C1 segment of cervical spinal cord (tissue), 14 donors: ENCODE measurements at places on chromosomes 3 and 15.

GRCh38 chr3:128098234-128098633 is 25.4 kb downstream of the RUVBL1 start:
- DNase-seq: no peak

DNA sequence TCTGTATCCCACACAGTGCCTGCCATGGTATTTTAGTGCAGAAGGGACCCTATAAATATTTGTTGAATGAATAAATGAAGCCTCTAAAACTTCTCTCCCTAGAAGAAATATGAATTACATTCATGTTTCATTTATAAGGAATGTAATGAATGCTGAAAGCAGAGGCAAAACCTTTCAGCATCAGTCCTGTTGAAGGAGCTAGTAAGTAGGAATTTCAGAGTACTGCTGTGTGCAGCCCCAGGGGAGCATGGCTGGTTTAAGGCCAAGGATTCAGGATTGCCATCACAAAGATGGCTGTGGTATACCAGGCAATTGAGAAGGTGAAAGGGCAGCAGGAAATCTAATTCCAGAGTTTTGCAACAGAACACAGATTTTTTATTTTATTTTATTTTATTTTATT is 1131.4 kb downstream of the IGSF11 start:
- no peak for DNase-seq

- no peak for DNase-seq
Observed at GRCh38 chr3:39098473-39099000, 8.9 kb downstream of the GORASP1 start.

DNA sequence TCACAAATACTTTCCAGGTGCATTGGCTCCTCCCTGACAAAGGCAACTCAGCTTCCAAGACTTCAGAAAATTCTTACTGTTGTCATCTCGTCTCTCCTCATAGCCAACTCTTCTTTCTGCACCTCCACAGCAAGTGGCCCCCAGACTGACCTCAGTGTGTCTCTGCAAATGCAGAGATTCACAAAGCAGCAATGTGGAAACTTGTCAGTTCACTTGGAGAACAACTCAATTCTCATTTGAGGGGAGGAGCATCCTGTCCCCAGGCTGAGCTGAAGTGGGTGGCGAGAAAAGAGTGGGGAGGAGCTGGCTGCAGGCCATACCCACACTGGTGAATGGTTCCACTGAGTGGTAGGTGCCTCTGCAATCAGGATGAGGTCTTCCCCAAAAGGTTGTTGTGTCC is 248.7 kb upstream of the IL12A start:
- no peak for DNase-seq

DNA sequence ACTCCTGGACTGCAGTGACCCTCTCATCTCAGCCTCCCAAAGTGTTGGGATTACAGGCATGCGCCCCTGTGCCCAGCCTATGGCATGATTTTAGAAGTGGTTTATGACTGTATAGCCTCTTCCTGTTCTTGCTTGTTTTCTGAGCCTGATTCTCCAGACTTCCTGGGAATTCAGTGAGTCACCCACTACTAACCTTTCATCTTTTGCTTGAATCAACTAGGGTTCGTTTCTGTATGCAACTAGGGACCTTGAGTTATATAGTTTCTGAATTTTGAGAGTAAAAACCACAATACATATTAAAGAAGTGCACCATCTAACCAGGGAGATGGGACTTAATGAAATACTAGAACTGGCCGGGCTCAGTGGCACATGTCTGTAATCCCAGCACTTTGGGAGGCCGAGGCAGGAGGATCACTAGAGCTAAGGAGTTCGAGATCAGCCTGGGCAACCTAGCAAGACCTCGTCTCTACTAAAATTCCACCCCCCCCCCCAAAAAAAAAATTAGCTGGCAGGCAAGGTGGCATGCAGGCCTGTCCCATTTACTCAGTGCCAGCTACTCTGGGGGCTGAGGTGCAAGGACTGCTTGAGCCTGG is 76.0 kb downstream of the ZNF609 start:
- DNase-seq: no peak

DNA sequence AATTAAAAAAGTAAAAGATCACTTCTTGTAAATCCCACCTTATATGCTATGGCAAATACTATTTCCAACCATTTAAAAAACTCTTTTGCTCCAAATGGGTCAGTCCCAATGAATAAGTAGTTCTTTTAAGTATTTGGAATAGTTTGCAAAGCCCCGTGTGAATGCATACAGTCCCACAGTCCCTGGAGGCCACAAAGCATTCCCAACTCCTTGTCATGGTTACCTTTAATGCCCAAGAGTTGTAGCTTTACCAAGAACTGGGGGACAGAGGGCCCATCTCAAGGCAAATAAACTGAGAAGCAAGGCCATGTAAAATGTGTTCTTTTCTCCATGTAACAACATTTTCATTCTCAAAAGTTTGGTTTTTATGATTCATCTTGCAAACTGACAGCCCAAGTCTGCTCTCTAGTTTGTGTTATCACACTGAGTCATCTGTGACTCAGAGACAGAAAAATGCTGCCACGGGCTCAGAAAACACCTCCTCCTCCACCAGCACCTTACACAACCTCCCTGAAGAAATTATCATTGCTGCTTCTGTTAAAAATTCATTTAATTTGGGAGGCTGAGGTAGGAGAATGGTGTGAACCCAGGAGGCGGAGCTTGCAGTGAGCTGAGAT is 336.2 kb downstream of the ERC2 start:
- DNase-seq: no peak

- DNase-seq: no peak
Observed at GRCh38 chr3:130677343-130677742, 69.3 kb downstream of the PIK3R4 start.

- DNase-seq: no peak
Observed at GRCh38 chr3:31596176-31596575, 63.5 kb downstream of the STT3B start.

DNA sequence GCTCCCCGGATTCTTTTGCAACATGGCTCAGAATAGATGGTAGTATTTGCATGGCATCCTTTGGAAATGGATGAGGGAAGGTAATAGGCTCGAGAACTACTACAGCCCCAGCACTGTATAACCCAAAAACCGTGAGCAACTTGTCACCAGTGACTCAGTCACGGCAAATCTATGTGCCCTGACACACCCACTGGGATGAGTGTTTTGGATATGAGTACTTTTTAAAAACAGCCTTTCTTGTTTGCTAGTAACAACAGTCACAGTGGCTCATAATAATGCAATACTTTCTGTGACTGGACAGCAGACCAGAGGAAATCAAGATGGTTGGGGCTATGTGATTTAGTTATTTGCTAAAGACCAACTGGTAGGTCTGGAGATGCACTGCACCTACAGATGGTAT is 299.6 kb downstream of the ULK4 start:
- DNase-seq: no peak

GRCh38 chr3:130490241-130490640 is 26.7 kb upstream of the COL6A6 start:
- no peak for DNase-seq

- DNase-seq: no peak
Observed at GRCh38 chr3:150472421-150472820, 64.3 kb downstream of the TSC22D2 start.

GRCh38 chr3:182508919-182509711 is 284.2 kb upstream of the ATP11B start:
- DNase-seq: peak; percentile 23

- no peak for DNase-seq
Observed at GRCh38 chr3:59567661-59568060, 517.8 kb upstream of the CFAP20DC start.

DNA sequence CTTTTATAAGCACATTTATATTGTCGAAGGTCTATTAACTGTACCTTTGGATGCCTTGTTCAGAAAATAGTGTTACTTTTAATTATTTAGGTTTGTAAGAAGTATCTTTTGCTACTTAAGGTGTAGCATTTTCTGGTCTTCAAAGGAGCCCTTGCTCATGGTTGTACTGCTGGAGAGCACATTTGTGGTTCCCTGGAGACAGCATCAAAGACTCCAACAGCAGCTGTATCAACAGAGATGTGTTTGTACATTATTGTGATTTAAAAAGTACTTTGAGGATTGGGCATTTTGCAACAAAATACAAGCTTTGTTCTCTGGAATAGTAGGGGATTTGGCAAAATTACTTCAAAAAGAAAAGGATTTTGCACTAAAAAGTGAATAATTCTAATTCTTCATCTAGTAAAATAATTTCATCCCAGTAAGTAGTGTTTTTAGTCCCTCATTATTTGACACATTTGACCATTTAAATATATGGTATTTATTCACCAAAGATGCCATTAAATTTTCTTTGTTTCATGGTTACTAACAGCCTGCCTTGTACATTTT is 16.5 kb downstream of the TBC1D23 start:
- DNase-seq: no peak

DNA sequence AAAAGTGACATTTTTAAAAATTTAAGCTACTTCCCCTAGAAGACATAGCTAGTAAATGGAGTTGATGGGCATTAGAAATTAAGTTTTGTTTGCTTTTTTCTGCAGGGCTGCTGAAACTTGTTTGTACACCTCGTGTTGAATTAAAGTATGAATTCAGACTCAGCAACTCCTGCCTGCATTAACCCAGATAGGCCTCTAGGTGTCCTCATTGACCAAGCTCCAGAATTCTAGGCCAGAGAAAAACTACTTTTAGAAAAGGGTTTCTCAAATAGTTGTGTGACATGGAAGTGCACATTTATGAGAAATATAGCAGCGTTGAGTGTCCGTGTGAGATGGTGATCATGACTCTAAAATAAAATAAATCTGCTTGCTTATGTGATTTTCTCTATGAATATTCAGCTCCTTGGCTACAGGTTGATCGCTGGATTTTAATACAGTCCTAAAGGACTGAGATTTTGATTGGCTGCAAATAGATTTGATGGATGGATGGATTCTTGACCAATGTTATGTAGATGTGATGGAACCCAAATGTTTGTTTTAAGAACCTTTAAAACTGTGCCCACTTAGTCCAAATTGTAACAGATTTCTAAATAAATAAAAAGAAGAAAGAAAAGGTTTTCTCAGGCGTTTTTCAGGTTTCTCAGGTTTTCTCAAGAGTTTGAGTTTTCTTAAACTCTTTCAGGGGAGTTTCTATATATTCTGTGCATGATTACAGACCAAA is 39.4 kb upstream of the LMOD3 start:
- DNase-seq: no peak

DNA sequence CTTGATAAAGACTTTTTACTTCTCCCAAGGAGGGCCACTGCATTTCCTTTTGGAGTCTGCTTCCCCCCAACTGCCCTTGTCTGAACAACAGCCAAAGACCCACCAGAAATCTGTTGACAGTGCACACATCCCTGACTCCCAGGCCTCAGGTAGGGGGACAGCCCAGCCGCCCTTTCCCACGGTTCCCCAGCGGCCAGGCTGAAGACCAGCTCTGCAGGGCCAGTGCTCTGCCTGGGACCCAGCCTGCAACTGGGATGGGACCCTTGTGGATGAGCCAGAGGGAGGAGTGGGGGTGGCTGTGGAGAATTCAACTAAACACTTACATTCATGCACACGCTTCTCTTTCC is 8.1 kb upstream of the PRR23E start:
- DNase-seq: no peak

DNA sequence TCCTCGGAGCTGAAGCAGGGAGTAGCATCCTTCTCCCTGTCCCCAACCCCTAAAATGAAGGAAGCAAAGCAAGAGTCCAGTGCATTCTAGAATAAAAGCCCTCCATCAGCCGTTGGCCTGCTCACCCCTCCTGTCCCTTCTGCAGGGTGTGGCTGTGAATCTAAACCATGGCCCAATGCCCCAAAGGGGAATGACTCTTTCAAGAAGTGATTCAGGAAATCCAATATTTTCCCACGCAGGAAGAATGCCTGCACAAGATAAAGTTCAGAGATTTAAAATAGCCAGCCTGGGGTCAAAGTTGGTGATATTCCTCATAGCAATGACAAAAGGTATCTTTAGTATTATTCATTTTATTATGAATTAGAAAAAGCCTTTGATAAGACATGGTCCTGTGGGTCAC is 38.5 kb downstream of the SLCO2A1 start:
- no peak for DNase-seq

- DNase-seq: no peak
Observed at GRCh38 chr3:27729748-27730611, 7.9 kb upstream of the EOMES start.

GRCh38 chr15:65132878-65133547 is 595 bp downstream of the PDCD7 start:
- no peak for DNase-seq

DNA sequence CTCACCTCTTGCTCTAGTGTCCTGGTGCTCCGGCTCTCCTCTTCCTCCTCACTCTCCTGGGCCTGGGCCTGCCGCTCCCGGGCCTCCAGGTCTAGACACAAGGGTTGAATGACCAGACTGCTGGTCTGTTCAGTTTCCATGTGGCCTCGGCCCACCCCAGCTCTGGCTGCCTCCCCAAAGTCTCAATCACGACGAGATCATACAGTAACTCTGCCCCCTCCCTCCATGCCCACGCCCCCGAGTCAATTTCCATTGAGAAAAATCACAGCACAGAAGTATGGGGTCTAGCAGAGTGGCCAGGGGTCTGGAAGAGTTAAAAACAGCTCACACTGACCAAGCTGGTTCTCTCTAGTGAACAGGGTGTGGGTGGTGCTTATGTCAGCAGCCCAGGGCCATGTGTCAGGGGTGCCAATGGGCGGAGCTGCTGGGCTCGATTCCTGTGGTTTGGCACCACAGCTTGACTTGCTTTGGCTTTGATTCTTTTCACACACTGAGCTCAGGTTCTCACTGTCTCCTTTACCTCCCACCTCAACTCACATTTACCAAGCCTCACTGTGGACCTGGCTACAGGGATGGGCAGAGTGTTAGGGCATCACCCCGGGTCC is 6.9 kb downstream of the C15orf62 start:
- DNase-seq: no peak

DNA sequence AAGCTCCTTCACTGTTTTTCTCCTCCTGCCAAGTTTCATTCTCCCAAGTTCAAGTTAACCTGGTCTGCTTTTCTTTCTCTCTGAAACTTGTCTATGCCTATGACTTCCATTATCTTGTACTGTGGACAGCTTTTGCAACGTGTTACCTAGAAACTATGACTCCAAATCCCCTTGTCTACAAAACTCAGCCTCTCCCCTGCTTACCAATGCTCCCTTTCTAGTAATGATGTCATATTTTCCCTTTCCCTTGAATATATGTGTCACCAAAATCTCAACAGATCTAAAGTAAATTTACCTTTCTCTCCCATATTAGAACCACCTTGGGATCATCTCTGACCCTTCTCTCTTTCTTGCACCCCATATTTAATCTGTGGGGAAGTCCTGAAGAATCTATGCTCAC is 10.5 kb upstream of the ABHD2 start:
- no peak for DNase-seq

GRCh38 chr3:113743006-113743630 is 2.9 kb downstream of the NAA50 start:
- no peak for DNase-seq

DNA sequence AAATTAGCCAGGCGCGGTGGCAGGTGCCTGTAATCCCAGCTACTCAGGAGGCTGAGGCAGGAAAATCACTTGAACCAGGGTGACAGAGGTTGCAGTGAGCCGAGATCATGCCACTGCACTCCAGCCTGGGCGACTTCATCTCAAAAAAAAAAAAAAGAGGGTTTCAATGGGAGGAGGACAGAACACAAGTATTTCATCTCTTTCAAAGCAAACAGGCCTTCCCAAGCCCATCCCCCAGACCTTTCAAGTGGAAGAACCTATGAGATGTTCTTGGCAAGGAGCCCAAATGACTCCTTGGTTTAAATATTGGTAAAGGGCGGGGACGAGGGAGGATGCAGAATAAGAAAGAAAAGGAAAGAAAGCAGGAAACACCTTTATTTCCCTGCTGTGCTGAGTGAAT is 62.2 kb upstream of the MCF2L2 start:
- no peak for DNase-seq
